Frontal cortex (tissue), 4 donors: ENCODE measurements at places on chromosomes 13 and 19.

DNA sequence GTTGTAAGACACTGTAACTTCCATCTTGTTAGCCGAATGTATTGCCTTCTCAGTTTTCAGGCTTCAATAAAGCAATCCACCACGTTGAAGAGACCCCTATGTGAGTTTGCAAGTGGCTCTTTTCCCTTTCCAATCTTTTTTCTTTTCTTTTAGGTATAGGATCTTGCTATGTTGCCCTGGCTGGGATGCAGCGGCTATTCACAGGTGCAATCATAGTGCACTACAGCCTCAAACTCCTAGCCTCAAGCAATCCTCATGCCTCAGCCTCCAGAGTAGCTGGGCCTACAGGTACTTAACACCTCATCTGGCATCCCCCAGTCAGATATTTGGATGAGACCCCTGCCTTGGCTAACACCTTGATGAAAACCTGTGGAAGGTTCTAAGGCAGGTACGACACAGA is 33.5 kb upstream of the FEM1A start:
- DNase-seq: no peak

- DNase-seq: no peak
These were observed 11.0 kb downstream of the XAB2 start for GRCh38 chr19:7618348-7618747.

- DNase-seq: no peak
These were observed 13.6 kb downstream of the HAS1 start for GRCh38 chr19:51710163-51710562.

GRCh38 chr19:4443188-4443587 is 14.4 kb downstream of the UBXN6 start:
- no peak for DNase-seq

GRCh38 chr13:94860981-94861407 is 148.6 kb upstream of the SOX21 start:
- DNase-seq: no peak

DNA sequence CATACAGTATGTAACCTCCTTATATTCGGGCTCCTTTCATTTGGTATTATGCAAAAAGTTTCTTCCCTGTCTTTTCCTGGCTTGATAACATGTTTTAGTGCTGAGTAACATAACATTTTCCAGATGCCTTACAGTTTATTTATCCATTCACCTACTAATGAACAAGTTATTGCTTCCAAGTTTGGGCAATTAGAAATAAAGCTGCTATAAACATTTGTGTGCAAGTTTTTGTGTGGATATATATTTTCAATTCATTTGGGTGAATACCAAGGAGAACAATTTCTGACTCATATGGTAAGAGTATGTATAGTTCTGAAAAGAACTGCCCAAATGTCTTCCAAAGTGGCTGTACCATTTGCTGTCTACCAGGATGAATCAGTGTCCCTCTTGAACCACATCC is 360.9 kb downstream of the PCDH17 start:
- DNase-seq: no peak

DNA sequence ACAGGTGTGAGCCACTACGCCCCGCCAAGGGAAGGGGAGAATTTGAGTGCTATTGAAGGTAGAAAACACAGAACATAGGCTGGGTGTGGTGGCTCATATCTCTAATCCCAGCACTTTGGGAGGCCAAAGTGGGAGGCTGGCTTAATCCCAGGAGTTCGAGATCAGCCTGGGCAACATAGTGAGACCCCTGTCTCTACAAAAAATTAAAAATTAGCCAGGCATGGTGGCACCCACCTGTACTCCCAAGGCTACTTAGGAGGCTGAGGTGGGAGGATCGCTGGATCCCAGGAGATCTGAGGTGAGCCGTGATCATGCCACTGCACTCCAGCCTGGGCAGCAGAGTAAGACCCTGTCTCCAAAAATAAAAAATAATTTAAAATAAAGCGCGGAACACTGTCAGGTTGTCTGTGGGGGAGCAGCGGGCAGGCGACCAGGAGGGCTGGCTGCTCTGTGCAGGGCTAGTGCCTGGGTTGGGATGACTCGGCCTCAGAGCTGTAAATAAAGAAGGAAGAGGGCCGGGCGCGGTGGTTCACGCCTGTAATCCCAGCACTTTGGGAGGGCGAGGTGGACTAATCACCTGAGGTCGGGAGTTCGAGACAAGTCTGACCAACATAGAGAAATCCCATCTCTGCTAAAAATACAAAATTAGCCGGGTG is 41.0 kb downstream of the LTBP4 start:
- no peak for DNase-seq

- no peak for DNase-seq
These were observed 805 bp downstream of the ZNF784 start for GRCh38 chr19:55623561-55623960.

DNA sequence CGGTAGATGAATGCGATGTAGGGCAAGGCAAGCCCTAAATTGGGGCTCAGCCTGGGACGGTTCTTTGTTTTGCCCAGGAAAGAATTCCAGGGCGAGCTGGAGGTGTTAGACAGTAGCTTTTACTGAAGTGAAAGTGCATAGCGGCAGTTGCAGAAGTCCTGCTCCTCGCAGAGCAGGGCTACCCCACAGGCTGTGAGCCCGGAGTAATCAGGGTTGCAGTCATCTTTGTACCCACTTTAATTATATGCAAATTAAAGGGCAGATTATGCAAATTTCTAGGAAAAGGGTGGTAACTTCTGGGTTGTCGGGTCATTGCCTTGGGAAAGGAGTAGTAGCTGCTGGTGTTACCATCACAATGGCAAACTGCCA is 30.5 kb downstream of the VAV1 start:
- DNase-seq: no peak

GRCh38 chr13:76697288-76697687 is 188.9 kb downstream of the KCTD12 start:
- no peak for DNase-seq

DNA sequence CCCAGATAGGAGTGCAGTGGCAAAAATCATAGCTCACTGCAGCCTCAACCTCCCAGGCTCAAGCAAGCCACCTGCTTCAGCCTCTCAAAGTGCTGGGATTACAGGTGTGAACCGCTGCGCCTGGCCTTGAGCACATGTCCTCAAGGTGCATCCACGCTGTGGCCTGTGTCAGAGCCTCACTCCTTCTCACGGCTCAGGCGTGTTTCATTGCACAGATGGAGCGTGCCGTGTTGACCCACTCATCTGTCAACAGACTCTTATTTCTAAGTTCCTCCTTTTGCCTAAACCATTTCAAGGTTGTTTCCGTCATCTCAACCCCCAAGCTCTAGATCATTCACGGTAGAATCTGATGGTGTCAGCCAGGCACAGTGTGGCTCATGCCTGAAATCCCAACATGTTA is 28.2 kb downstream of the ATP8B3 start:
- DNase-seq: no peak

DNA sequence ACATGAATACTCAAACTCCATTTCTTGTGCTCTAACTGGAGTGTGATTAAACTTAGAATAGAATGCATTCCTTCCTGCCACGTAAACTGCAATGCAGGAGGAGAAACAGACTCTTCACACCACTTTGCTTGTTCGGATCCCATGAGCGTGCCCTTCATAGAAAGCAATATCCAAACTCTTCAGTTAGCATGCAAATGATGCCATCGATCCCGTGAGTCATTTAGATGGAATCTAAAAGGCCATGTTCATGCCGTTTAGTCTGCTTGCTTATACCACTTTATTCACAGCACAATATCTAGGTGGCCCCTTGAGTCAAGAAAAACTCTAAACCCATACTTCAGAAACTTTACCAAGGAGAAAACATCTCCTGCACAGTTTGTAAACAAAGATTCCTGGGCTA is 225.8 kb downstream of the OXGR1 start:
- DNase-seq: no peak

DNA sequence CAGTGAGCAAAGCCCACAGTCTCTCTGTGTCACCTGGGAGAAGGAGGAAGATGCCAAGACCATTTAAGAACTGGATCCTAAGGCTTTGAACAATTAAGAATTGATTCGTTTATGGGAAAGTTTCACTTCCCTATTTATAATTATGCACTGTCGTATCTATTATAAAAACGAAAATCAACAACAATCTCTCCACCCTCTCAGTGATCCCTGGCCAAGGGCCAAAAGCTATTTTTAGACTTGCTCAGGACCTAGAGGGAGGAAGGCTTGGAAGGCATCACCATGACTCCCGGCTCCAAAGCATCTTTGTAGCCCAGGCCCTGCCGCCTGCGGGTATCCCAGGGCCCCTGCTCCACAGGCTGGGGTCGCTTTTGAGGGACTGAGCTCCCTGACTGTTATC is 1.3 kb downstream of the RHPN2 start:
- DNase-seq: no peak

DNA sequence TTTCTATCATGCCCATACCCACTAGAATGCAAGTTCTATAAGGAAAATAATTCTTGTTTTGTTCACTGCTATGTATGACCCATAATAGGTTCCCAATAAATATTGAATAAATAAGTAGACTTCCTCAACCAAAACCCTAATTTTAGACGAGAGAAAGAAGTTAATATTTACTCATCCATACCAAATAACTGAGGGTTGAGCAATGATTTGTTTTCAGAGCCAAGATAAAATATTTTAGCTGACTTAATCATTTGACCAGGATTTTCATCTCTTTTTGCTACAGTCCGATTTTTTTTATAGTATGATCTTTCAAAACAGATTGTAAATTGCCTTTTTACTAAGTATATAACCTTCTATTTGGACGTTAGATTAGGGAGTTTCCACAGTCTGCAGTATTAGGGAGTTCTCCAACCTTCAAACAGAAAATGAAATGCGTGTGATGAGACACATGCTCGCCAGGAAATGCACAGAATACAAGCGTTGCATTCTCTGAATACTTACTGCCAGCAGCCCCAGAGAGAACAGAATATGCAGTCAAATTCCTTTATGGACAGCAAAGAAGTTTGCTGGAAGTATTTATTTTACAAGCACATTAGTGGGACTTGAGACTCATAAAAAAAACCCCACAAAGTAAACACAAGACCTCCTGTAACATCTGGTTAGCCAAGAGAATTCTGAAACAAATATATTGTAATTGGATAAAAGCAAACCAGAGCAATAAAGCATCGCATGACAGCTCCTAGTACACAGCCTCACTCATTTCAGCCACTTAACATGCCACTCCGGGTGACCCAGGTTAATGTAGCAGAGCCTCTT is 230.0 kb downstream of the MYO16 start:
- DNase-seq: no peak

- no peak for DNase-seq
These were observed 103.1 kb downstream of the TNFRSF19 start for GRCh38 chr13:23673354-23673753.

DNA sequence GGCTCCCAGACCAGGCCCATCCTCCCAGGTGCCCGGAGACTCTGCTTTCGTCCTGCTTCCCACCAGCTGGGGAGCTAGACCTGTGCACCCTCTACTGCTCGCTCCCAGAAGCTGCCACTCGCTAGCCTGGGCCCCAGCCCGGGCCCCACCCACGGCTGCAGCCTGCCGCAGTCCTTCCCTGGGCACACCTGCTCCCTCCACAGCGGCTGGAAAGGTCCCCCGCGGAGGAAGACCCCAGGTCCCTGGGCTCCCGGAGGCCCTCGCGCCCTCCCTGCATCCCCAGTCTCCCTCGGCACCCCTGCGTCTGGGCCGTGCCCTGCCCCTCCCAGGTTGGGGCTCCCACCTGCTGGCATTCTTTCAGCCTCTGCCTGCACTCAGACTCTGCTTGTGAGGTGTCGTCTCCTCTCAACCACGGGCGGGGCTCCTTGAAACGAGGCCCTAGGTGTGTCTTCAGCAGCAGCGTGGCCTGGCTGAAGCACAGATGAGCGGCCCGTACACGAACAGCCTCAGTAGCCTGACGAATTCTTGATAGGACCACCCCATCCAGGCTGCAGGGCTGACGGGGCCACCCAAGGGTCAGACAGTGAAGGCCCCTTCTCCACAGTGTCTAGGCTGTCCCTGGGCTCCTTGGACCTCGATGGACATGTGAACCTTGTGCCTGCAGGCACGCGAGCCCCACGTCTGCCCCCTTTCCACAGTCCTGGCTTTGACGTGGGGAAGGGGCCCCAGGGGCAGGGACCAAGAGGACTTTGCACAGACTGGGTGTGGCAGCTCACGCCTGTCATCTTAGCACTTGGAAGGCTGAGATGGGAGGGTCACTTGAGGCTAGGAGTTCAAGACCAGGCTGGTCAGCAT is 27.9 kb downstream of the DOT1L start:
- no peak for DNase-seq

DNA sequence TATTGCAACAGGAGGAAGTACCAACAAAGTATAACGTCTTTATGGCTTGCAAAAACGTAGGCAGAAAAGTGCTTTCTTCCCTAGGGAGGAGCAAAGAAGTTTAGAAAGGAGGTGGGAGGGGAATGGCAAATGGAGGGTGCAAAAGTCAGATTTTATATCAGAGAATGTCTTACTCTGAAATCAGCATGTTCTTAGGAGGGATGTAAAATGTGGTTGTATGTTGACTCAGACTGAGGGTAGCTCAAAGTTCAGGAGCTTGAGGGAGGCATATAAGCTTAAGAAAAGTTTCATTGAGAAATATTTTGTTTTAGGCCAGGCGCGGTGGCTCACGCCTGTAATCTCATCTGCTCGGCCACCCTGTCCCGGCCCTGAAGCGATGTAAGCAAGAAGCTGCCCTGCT is 1.7 kb downstream of the ZNF90 start:
- no peak for DNase-seq

GRCh38 chr13:112209711-112210110 is 142.8 kb downstream of the SOX1 start:
- DNase-seq: no peak

- no peak for DNase-seq
These were observed 18.9 kb upstream of the LRP3 start for GRCh38 chr19:33175156-33175782.

DNA sequence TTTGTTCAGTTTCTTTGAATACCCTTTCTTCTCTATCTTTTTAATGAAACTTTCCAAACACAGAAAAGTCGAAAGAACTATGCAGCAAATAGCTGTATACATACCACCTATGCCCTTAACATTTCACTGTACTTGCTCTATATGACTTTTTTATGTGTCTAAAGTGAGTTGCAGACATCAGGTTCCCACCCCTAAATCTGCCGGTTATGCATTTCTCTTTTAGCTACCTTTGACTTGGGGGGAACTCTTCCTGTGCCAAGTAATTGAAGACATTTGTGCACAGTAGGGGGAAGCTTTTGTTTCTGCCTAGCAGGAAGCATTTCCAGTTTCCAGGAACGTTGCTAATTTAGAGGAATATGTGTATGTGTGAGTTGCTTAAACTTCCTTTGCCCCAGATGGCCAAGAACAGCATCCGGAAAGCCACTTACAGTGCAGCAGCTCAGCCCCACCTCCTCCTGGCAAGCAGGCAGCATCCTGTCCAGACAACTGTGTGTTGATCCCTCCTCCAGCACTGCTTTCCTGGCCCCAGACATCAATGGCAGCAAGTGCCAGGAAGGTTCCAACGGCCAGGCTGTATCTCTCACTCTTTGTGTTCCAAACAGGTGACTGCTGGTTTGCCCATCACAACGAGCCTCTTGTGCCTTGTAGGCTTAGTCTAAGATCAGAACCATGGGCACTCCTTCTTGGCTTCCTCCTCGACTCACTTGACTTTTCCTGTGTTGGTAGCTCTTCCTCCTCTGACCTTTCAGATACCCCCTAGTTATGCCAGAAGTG is 14.7 kb upstream of the GRAMD1A start:
- DNase-seq: no peak
